ENCODE measurements at places on chromosomes 11 and 22.

DNA sequence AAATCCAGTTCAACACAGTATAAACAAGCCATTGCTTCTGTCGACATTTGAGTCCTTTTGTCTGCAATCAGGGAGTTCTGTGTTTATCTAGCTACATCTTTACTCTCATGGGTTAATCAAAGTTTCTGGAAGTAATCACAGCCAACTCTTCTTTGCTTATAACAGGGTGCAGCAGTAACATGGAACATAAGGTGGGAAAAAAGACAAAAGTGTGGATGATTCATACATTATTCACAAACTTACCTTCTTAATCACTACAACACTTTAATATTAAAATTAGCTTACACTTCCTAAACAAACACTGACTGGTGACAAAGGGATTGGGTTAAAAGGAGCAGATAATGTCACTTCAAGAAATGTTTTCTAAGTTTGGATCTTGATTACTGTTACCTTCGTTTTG is 44.7 kb downstream of the SNX19 start:
- H3K4me3 ChIP-seq, result no peak overlapping the region
- H3K4me1 ChIP-seq, result no peaks in the 10 kb centered on the region
- H3K27ac ChIP-seq, result no peak overlapping the region
- H3K36me3 ChIP-seq, result 0 out of 2 replicates have a peak, but pooled peaks cover 5% of the 10 kb centered on the region
- no peaks in the 10 kb centered on the region for H3K27me3 ChIP-seq

GRCh38 chr11:119605137-119605665 is 123.8 kb downstream of the NECTIN1 start:
- peaks cover 22% of the 10 kb centered on the region for H3K4me1 ChIP-seq
- no peak overlapping the region for H3K27ac ChIP-seq
- H3K27me3 ChIP-seq, result peaks cover 15% of the 10 kb centered on the region
- H3K36me3 ChIP-seq, result no peaks in the 10 kb centered on the region
- no peak overlapping the region for H3K4me3 ChIP-seq
- DNase-seq, result no peak

DNA sequence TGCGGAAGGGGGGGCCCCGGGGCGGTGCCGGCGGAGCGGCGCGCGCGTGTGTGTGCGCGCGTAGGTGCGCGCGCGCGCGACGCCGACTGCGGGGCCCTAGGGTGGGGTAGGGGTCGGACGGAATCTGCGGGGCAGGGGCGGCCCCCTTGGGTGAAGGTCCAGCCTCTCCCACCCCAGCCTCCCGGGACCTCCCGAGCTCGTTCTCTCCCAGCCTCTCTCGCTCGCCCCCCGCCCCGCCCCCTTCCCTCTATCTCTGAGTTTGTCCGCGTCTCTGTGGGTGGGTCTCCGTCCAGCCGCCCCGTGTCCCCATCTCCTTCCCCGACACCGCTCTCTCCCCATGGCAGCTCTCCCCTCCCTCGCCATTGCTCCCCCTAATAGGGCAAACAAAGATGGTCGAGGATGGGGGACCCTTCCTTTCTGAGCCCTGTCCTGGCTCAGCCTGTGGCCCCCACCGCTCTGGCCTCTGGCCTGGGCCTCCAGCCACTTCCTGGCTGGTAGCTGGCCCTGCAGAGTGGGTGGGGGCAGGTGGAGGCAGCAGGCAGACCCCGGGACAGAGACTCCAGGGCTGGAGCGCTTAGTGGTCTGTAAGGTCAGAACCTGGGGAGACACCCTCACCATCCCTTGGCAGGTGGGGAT is 33.0 kb upstream of the PRR5 start:
- H3K27ac ChIP-seq, result no peak overlapping the region
- peak overlapping the region; percentile 57 for H3K4me3 ChIP-seq
- H3K4me1 ChIP-seq, result peaks cover 6% of the 10 kb centered on the region
- no peaks in the 10 kb centered on the region for H3K36me3 ChIP-seq
- peaks cover 19% of the 10 kb centered on the region for H3K27me3 ChIP-seq
- DNase-seq, result no peak

- H3K36me3 ChIP-seq, result no peaks in the 10 kb centered on the region
Measured at GRCh38 chr22:19886605-19887255, 32.1 kb upstream of the GNB1L start.

DNA sequence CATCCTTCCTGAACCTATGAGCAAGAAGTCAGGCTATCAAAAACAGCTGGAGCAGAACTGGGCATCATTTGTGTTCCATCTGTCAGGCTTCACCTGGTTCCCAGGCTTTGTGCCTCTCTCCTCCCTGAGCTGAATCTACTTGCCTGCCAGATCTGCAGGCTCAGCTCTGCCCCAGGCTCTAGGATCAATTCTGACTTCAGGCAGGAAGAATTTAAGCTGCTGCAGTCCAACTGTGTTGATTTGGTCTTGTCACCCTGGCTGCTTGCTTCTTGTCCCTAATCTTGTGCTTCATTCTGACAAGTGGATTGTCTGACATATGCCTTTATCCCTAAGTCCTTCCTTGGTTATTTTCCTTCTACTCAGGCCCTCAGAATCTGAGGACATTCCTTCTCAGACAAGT is 31.6 kb upstream of the CADM1 start:
- no peak overlapping the region for H3K27ac ChIP-seq
- H3K36me3 ChIP-seq, result no peaks in the 10 kb centered on the region
- H3K4me3 ChIP-seq, result no peak overlapping the region
- H3K27me3 ChIP-seq, result no peaks in the 10 kb centered on the region
- DNase-seq, result no peak

GRCh38 chr11:78234006-78234405 is 45.3 kb downstream of the USP35 start:
- H3K36me3 ChIP-seq, result no peaks in the 10 kb centered on the region
- no peaks in the 10 kb centered on the region for H3K4me1 ChIP-seq
- no peaks in the 10 kb centered on the region for H3K27me3 ChIP-seq
- no peak overlapping the region for H3K27ac ChIP-seq
- peak; percentile 20 for DNase-seq

DNA sequence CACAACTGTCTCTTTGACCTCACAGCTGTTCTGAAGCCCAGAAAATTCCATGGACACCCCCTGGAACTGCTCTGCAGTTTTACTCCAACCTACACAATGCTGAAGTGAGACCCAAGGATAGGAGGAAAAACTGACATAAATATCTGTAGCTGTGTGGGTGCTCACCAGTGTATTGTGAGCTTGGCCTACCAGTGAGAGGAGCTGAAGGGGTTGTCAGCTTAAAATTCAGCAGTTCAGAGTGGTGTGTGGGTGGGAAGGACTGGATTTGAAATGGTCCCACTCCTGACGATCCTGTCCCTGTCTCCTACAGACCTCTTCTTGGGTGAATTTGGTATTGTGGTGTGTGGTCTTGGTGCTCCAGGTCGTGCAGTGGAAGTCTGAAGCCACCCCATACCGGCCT is 2.2 kb downstream of the TMEM223 start:
- peaks cover 11% of the 10 kb centered on the region for H3K4me1 ChIP-seq
- H3K4me3 ChIP-seq, result no peak overlapping the region
- H3K27me3 ChIP-seq, result no peaks in the 10 kb centered on the region
- DNase-seq, result no peak

- no peaks in the 10 kb centered on the region for H3K27me3 ChIP-seq
- DNase-seq, result no peak
- no peak overlapping the region for H3K27ac ChIP-seq
- H3K36me3 ChIP-seq, result 0 out of 2 replicates have a peak, but pooled peaks cover under 1% of the 10 kb centered on the region
- no peak overlapping the region for H3K4me3 ChIP-seq
- H3K4me1 ChIP-seq, result no peaks in the 10 kb centered on the region
Measured at GRCh38 chr11:102572554-102573220, 42.1 kb upstream of the MMP7 start.

GRCh38 chr11:76201672-76202412 is 4.5 kb downstream of the WNT11 start:
- peaks cover 8% of the 10 kb centered on the region for H3K4me1 ChIP-seq
- DNase-seq, result no peak
- H3K36me3 ChIP-seq, result no peaks in the 10 kb centered on the region
- H3K27me3 ChIP-seq, result peaks cover 37% of the 10 kb centered on the region
- no peak overlapping the region for H3K27ac ChIP-seq

GRCh38 chr22:43078522-43078921 is 10.7 kb downstream of the TTLL1 start:
- no peaks in the 10 kb centered on the region for H3K27me3 ChIP-seq
- no peak overlapping the region for H3K27ac ChIP-seq
- no peaks in the 10 kb centered on the region for H3K36me3 ChIP-seq
- DNase-seq, result no peak
- no peaks in the 10 kb centered on the region for H3K4me1 ChIP-seq

GRCh38 chr11:110883256-110883655 is 171.0 kb upstream of the ARHGAP20 start:
- H3K27ac ChIP-seq, result no peak overlapping the region
- DNase-seq, result no peak

DNA sequence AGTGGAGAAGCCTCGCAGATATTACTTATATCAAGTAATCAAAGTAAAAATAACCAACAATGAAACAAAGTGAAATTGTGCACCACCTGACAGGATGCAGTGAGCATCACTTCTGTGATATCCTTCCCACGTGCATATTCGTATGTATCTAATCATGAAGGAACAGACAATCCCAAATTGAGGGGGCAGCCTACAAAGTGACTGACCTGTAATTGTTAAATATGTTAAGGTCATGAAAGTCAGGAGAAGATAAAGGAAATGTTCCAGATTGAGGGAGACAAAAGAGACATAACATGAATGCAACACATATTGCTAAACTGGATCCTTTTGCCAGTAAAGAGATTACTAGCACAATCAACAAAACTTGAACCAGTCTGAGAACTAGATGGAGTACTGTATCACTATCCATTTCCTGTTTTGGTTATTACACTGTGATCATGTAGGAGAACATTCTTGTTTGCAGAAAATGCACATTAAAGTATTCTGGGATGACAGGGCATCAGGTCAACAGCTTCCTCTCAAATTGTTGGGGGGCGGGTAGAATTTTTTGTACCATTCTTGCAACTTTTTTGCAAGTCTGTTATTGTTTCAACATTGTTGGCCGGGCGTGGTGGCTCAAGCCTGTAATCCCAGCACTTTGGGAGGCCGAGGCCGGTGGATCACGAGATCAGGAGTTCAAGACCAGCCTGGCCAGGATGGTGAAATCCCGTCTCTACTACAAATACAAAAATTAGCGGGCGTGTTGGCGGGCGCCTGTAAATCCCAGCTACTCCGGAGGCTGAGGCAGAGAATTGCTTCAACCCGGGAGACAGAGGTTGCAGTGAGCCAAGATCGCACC is 2.0 kb downstream of the SBF2 start:
- peaks cover 43% of the 10 kb centered on the region for H3K4me1 ChIP-seq
- no peak for DNase-seq
- H3K36me3 ChIP-seq, result no peaks in the 10 kb centered on the region
- H3K4me3 ChIP-seq, result peak overlapping the region; percentile 93

DNA sequence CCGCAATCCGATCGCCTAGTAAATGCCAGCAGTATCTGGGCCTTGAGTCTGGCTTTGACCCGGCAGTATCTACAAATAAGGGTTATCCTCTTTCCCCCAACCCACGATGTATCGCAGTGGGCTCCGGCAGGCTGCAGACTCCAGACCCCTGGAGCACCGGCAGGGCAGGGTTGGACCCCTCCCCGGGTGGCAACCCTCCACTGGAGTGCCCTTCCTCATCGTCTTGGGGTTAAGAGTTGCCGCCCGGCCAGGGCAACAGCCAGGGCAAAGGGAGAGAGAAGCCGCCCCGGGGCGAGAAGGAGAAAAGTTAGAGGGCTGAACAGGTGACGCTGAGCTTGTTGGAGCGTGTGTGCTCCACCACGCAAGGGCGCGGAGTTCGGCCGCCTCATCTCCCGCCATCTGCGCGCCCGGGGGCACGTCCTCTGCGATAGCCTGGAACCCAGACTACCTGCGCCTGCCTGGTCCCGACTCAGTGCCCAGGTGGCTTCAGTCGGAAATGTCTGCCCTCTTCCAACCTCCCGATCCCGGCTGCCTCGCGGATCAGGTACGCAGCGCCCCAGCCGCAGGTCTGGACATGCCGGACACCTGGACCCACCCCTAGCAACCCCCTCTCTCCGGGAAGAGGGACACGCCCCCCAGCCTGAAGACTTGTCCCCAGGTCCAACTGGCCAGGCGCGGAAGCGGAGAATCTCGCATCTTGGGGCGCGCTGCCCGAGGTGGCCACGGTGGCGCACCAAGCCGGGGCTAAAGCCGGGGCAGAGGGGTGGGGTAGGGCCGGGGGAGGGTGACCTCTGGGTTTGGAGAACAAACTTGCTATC is 1.2 kb downstream of the DSCAML1 start:
- DNase-seq, result peak; percentile 72
- peaks cover 10% of the 10 kb centered on the region for H3K4me1 ChIP-seq
- H3K27ac ChIP-seq, result no peak overlapping the region
- H3K4me3 ChIP-seq, result peak overlapping the region; percentile 71

DNA sequence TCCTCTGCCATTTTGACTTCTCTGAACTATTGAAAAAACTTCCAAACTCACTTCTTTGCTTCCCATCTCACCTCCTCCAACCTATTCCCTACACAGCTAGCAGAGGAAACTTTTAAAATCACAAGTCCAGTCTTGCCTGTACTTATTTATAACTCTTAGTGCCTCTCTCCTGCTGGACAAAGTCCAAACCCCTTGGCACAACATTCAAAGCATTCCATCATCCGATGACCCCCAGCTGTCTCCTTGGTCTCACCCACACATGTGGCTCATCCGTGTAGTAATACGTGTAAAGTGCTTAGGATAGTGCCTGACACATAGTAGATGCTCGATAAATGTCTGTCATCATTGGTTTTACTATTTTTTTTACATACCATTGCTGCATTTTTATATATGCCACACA is 101.4 kb downstream of the PARVA start:
- H3K4me3 ChIP-seq, result no peak overlapping the region
- no peaks in the 10 kb centered on the region for H3K27me3 ChIP-seq
- no peak overlapping the region for H3K27ac ChIP-seq
- no peaks in the 10 kb centered on the region for H3K4me1 ChIP-seq

DNA sequence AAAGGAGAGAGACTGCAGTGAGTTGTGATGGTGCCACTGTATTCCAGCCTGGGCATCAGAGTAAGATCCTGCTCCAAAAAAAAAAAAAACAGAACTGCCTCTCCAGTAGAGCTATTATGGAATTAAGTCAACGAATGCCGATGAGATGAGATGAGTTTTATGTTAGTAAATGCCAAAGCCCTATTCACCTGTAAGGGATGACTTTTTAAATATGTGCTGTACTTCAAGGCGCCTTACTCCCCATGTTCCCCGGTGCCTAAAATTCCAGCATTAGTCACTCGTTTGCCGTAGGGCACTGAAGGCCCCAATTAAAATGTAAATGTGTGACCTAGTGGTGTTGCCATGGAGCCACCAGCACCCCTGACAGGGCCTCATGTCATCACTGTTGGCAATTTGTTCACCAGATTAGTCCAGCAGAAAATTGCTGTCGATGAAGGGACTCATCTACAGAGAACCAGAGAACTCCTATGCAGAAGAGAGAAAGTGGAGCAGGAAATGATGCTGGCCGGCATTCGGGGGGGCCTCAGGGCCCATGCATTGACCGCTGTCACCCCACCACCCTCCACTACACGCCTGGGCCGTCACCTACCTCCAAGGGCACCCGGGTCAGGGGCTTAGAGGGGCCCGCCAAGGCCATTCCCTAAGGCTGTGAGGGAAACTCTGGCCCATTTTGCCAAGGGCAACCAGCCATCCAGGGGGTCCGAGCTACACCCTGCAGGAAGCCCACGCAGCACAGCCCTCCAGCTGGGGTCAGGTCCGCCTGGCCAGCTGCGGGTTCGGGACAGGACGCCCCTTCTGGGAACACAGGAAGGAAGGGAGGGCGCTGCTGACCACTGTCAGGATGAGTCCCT is 17.8 kb downstream of the LIF start:
- H3K27me3 ChIP-seq, result no peaks in the 10 kb centered on the region
- no peaks in the 10 kb centered on the region for H3K36me3 ChIP-seq
- H3K4me3 ChIP-seq, result no peak overlapping the region
- H3K27ac ChIP-seq, result no peak overlapping the region

GRCh38 chr11:117620086-117620485 is 176.9 kb downstream of the DSCAML1 start:
- no peak overlapping the region for H3K4me3 ChIP-seq
- H3K27ac ChIP-seq, result no peak overlapping the region

All from GM23338 (cell line).